ENCODE measurements at places on chromosomes 4 and X. TPM values are rescaled to one million over a fixed set of nuclear protein-coding genes. Genes with fewer than 3 reads are reported as not detected.

The GABRE gene
- total RNA-seq: 11.1 TPM

The CLGN gene
- 3.0 TPM for total RNA-seq

The JADE3 gene
- total RNA-seq: 5.3 TPM

The DGKK gene
- total RNA-seq: not detected

The POLR2B gene
- 87.8 TPM for total RNA-seq

The CYP2U1 gene
- total RNA-seq: 14.6 TPM

The CXorf49 gene
- total RNA-seq: not detected

The MAGED4 gene
- total RNA-seq: 11.4 TPM
